Fibroblast of skin of right quadriceps (primary cell): ENCODE measurements at places on chromosomes 1 and 21.

- DNase-seq: no peak
These were observed 18.2 kb upstream of the NUF2 start for GRCh38 chr1:163303561-163303960.

GRCh38 chr1:43912607-43913006 is 21.0 kb upstream of the ARTN start:
- peak; percentile 74 for DNase-seq

- no peak for DNase-seq
These were observed 4.3 kb upstream of the KIF14 start for GRCh38 chr1:200624679-200625335.

- DNase-seq: peak; percentile 41
These were observed 2.1 kb downstream of the TTC39A start for GRCh38 chr1:51328279-51328678.

GRCh38 chr1:63975481-63975880 is 201.7 kb downstream of the ROR1 start:
- no peak for DNase-seq

DNA sequence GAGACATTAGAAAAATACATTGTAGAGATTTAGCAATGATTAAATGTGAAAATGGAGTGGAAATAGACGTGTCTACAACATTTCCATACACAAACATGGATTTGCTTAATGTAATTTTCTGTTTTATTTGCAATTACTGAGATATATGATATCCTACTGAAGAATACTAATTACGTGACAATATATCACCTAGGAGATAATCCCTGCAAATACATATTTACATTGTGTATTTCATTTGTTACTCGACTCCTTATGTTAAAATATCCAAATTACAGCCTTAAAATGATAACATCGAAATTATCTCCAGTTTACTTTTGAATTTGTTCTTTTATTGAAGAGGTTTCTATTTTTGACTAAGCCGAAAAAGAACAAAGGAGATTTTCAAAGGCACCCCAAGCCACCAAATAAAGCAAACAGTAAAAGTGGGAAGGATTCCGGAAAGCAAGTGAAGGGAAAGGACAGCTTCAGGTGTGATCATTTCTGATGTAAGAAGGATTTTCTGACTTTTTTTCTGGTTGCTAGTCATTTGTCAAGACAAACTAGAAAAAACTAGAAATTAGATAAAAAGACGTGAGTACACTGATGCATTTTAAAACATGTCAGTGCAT is 7.9 kb downstream of the LHX4 start:
- DNase-seq: no peak

GRCh38 chr1:234602334-234603220 is 7.4 kb downstream of the IRF2BP2 start:
- peak; percentile 97 for DNase-seq

- DNase-seq: peak; percentile 91
These were observed 46.7 kb downstream of the GALNT2 start for GRCh38 chr1:230113593-230114236.

- DNase-seq: peak; percentile 42
These were observed 65.3 kb upstream of the BEND5 start for GRCh38 chr1:48841966-48842365.

DNA sequence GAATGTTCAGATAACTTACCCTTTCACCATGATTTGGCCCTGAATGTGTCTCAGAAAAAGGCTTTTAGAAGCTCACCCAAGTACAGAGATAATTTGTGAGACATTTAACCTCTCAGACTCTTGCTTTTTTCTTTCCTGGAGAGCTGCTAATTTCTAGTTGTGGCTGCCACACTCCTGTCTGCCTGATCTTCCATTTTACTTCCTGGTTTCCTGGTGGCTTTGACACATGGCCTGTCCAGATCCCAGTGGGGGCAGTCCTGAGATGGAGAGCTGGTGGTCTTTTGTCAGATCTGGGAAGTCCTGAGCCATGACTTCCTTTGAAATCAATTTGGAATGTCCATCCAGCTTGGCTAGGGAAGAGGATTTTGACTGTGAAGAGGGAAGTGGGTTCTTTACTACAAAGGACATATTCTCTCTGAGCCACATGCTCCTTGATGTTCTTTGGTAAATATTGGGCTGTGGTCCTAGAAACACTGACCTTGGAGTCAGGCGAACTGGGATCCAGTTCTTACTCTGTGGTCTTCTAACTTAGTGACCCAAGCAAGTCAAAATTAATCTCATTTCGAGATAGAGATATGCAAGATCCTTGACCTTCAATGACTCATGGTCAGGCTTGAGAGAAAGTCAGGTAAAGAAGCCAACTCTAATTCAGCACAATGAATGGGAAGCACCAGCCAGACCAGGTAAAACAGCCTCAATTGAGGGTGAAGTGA is 78.0 kb upstream of the HSD17B7 start:
- no peak for DNase-seq

DNA sequence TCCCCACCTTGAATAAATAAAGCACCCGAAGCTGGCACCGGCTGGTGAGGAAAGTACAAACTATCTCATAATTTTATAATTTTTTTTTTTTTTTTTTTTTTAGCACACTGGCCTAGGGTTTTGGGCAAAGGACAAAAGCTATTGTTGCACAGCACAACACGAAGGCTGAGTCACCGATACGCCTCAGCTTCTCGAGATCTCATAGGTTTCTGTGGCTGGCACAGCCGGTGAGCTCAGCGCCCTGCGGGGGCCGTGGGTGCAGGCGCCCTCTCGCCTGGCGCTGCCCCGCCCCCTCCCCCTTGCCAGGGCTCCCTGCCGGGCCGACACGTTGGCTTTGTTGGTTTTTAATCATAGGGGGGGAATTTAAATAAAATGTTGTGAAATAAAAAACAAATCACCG is 17.2 kb downstream of the CASZ1 start:
- no peak for DNase-seq

- DNase-seq: no peak
These were observed 4.1 kb upstream of the PTAFR start for GRCh38 chr1:28180306-28181305.

DNA sequence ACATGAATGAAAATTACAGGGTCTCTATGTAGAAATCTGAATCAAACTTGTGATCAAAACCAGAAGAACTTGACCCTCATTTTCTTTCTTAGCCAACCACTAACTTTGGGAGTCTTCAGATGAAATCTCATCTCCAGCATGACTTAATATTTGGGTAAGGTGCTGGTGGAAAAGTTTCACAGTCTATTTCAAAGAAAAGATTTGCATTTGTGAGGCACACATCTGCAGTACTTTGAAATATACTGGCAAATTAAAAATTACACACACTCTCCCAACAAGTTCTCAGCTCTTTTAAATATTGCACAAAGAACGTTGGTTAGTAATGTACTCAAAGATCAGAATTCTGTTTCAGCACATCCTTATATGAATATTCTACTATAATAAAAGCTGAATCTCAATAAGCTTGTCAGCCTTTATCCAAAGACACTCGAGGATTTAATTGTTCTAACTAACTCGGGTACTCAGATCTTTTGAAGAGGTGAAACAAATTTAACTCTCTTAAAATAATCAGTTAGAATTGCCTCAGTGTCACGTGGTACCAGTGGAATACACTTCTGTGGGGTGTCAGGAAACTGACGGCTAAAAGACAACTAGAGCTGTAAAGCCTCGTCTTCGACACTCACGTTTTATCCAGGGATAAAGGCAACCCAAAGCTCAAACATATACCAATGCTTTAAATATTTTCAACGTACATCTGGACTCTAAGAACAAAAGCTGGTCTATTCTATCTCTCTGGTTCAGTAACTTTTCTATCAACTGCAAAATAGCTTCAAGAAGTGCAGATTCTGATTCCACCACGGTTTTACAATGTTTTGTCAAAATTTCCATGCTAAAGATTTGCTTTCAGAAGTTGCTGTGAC is 19.0 kb downstream of the SAMSN1 start:
- DNase-seq: no peak

DNA sequence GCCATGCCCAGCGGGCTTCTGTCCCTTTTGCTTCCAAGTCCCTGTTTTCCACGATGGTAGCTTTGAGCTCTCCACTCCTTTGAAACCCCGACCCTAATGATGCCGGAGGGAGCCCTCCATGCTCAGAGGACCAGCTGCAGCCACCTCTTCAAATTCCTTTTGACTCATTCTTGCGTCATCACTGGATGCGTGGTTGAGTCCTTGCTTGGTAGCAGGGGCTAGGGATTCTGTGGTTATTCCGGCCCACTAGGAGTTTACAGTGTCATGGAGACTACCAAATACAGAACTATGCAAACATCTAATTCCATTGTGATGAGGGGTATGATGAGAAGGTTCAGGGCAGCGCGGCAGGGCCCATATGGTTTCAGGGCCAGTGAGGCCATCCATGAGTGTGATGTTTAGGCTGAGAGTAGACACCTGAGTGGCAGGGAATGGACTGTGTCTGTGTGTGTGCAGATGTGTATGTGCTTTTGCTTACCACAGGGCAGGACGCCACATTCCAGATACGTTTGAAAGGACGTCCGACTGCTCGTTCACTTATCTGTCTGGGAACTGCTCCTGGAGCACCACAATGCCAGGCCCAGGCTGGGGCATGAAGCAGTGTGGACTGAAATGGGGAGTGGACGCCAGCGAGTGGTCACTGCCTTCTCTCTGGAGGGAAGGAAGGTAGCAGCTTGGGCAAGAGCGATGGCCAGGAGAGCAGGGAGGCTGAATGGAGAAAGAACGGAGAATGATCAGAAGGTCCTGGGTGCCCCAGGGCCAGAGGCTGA is 30.4 kb upstream of the ZBTB21 start:
- DNase-seq: peak; percentile 100

- DNase-seq: no peak
These were observed 39.3 kb downstream of the FASLG start for GRCh38 chr1:172698224-172698623.

GRCh38 chr21:25895565-25896205 is 160.9 kb downstream of the GABPA start:
- peak; percentile 39 for DNase-seq

DNA sequence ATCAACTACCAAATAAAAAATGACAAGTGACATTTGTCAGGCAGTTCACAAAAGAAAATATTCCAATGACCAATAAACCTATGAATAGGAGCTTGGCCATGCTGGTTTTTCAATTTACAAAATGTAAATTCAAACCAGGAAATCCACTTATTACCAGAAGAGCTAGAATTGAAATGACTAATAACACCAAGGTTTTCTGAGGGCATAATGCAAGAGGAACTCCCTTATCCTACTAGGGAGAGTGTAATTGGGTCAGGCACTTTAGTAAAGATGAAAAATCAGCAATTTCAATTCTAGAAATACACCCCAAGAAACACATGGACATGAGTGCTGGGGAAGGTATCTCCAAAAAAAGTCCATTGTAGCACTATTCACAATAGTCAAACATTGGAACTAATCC is 16.7 kb upstream of the TIAM1 start:
- no peak for DNase-seq

- DNase-seq: no peak
These were observed 729 bp downstream of the NADK start for GRCh38 chr1:1777583-1777899.

GRCh38 chr21:17775431-17776126 is 43.6 kb downstream of the C21orf91 start:
- no peak for DNase-seq

GRCh38 chr1:206002871-206003801 is at the start of gene RAB7B:
Gene RAB7B, minus strand, starts transcription at chr1:206003395. Its CDS starts 9,260 bp downstream, at chr1:205994135.
- DNase-seq: peak; percentile 73

- DNase-seq: no peak
These were observed 446.6 kb downstream of the PTPRU start for GRCh38 chr1:29682919-29683295.

GRCh38 chr1:110084227-110085078 is 14.0 kb upstream of the ALX3 start:
- peak; percentile 40 for DNase-seq

GRCh38 chr1:155086856-155087535 is 8.4 kb downstream of the EFNA3 start:
- DNase-seq: no peak

DNA sequence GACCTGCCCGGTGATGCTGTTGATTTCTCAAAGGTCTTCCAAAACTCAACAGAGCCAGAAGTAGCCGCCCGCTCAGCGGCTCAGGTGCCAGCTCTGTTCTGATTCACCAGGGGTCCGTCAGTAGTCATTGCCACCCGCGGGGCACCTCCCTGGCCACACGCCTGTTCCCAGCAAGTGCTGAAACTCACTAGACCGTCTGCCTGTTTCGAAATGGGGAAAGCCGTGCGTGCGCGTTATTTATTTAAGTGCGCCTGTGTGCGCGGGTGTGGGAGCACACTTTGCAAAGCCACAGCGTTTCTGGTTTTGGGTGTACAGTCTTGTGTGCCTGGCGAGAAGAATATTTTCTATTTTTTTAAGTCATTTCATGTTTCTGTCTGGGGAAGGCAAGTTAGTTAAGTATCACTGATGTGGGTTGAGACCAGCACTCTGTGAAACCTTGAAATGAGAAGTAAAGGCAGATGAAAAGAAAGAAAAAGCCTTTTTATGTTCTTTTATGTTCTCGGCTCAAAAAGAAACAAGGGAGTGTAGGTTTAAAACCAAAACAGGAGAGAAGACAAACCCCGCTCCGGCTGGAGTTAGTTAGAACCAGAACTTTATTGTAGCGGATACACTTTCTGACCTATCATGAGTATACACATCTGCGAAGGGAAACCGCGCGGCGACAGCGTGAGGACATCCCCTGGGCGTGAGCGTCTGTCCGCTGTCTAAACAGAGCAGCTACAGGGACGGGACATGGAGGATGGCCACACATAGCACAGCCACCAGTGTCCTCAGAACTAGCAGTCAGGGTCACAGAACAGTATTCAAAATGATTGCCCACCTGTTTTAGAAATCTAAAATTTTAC is 77.1 kb downstream of the PIK3CD start:
- DNase-seq: no peak

GRCh38 chr1:9604836-9605235 is 16.1 kb downstream of the TMEM201 start:
- DNase-seq: no peak

DNA sequence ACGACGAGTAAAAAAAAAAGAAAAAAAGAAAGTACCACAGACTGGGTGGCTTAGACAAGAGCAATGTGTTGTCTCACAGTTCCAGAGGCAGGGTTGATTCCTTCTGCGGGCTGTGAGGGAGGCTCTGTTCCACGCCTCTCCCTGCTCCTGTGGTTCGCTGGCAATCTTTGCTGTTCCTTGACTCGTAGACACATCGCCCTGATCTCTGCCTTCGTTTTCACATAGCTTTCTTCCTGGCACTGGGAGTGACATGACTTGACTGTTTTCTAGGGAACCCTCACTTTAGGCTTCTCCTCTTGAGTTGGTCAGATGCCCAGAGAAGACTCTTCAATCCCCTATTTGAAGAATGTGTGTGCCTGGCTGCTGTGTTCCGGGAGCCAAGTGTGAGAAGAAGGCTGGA is 133.6 kb downstream of the TM2D1 start:
- DNase-seq: no peak

DNA sequence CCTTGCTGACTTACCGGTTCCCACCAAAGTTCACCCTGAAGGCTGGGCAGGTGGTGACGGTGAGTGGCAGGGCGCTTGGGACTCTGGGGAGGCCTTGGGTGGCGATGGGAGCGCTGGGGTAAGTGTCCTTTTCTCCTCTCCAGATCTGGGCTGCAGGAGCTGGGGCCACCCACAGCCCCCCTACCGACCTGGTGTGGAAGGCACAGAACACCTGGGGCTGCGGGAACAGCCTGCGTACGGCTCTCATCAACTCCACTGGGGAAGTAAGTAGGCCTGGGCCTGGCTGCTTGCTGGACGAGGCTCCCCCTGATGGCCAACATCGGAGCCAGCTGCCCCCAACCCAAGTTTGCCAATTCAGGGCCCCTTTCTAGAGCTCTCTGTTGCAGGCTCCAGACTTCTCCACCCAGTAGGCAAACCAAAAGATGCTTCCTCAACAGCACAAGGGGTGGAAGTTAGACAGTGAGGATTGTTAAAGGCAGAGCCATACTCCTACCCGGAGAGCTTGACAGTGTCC is 16.4 kb upstream of the SEMA4A start:
- DNase-seq: no peak

- no peak for DNase-seq
These were observed 6.7 kb upstream of the SLC27A3 start for GRCh38 chr1:153768316-153769181.
